ENCODE measurements at places on chromosomes 3 and 15. TPM values are rescaled to one million over a fixed set of nuclear protein-coding genes. Genes with fewer than 3 reads are reported as not detected.

DNA sequence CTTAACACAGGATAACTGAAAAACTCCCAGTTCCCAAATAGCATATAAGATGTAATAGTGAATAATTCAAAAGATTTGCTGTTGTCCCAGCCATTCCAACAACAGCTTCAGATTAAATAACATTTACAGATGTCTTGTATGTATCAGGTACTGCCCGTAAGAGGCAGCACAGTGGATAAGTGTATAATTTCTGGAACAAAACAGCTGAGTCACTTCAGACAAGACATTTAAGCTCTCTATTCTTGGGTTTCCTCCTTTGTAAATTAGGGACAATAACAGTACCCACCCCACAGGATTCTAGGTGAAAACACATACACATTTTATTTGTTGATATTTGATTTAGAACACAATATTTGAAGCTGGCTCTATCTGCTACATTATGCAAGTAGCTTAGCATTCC, 2.6 kb upstream of the WWTR1 start:
- DNase-seq, result no peak
- no peaks in the 10 kb centered on the region for H3K36me3 ChIP-seq
- H3K4me3 ChIP-seq, result no peak overlapping the region
- peak overlapping the region; percentile 99 for H3K27ac ChIP-seq
- H3K4me1 ChIP-seq, result no peaks in the 10 kb centered on the region

DNA sequence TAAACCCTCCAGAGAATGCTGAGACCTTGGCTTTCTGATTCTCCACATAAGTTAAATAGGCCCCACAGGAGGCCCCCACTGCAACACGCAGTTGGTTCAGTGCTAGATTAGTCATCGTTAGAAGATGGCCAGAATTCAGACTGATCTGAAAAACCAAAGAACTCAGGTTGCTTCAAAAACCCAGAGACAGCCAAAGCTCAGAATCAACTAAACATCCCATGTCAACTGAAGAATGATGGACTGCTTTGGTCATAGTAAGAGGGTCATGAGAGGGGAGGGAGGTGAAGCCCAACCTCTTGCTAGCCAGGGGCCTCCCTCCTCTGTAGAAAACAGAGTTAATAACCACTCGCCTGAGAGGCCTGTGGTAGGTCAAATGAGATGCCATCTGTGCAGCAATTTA, 93.1 kb downstream of the AKAP13 start:
- H3K36me3 ChIP-seq, result no peaks in the 10 kb centered on the region
- H3K4me3 ChIP-seq, result no peak overlapping the region
- H3K27ac ChIP-seq, result no peak overlapping the region
- no peaks in the 10 kb centered on the region for H3K27me3 ChIP-seq

DNA sequence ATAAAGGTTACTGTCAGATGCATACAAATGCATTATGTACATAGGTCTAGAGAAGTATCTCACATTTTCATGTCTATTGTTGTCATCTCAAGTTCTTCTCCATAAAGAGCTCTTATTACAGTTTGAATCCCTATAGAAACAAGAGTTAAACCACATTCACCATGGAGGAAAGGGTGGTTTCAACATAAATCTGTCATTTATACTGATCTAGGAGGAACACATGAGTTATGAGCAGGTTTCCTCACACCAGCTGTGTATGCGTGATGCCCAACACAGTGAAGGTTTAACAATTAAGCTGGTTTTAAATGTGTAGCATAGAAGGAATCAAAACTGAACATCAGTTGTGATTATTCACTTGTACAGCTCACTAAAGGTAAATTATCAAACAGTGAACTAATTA, 251.7 kb downstream of the KCNMB2 start:
- no peak overlapping the region for H3K27ac ChIP-seq
- no peaks in the 10 kb centered on the region for H3K4me1 ChIP-seq
- no peak for DNase-seq

GRCh38 chr3:127783166-127783565, 39.1 kb downstream of the MGLL start:
- H3K4me1 ChIP-seq, result no peaks in the 10 kb centered on the region
- H3K36me3 ChIP-seq, result no peaks in the 10 kb centered on the region
- no peak for DNase-seq
- peak overlapping the region; percentile 16 for H3K27ac ChIP-seq

DNA sequence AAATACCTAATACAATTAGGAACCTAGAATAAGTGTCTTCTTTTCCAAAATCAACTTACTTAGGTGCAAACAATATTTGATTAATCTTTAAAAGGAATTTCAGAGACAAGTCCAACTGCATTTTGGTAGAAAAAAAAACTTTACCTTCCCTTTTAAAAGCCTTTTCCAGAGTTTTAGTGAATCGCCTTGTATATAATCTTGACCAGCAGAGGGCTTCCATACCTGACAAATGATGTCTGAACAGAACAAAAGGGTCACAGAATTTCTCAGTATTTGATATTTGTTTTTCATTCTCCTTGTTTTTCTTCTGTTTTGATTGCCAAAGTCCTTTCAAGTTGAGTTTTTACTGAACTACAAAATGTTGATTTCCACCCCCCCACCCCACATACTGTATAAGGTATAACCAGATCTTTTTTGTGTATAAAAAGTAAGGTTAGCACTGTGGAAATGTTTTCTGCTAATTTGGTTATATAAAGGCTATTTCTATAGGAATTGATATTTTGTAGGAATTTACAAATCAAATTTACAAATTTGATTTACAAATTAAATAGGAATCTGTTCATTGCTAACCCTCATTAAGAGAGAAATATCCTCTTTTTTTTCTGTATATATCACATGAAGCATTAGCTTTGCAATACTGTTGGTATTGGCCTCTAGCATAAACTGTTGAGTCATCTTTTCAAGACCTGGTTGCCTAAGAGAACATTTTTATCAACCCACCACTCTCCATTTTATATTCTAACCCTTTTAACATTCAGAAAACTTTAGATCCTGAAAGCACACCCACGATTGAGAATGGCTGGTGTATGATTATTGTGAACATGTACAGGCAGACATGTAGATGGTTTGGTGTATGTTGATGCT, 464.1 kb upstream of the RARB start:
- no peaks in the 10 kb centered on the region for H3K4me1 ChIP-seq
- H3K27ac ChIP-seq, result no peak overlapping the region
- no peaks in the 10 kb centered on the region for H3K36me3 ChIP-seq
- DNase-seq, result no peak
- no peak overlapping the region for H3K4me3 ChIP-seq

DNA sequence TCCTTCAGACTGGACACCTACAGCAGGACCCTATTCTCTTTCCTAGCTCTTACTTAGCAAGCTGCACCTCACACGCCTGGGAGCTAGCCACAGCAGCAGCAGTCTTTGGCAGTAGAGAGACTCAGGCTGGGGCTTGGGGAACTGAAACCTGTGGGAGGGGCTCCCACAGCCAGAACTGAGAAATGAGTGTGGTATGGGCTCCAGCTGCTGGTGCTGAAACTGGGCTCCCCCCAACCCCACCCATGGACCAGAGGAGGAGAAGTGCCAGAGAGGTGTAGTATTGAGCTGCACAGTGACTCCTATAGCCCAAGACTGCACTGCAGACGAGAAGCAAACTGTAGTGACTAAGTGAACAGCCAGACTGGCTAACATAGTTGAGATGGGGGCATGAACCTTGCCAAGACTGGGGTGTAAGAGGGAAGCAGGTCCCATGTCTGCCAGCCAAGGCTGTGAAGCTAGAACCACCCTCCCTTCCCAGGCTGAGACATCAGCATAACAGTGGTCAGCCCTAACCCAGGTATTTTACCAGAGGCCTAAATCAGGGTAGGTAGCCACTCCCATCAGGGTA, 62.5 kb downstream of the MYO5A start:
- no peak overlapping the region for H3K27ac ChIP-seq
- H3K4me1 ChIP-seq, result no peaks in the 10 kb centered on the region
- DNase-seq, result no peak
- H3K27me3 ChIP-seq, result no peaks in the 10 kb centered on the region

- no peaks in the 10 kb centered on the region for H3K4me1 ChIP-seq
- H3K27ac ChIP-seq, result no peak overlapping the region
- no peaks in the 10 kb centered on the region for H3K27me3 ChIP-seq
- DNase-seq, result no peak
- H3K36me3 ChIP-seq, result no peaks in the 10 kb centered on the region
- H3K4me3 ChIP-seq, result no peak overlapping the region
Observed at GRCh38 chr3:54994111-54994513, 66.3 kb upstream of the LRTM1 start.

DNA sequence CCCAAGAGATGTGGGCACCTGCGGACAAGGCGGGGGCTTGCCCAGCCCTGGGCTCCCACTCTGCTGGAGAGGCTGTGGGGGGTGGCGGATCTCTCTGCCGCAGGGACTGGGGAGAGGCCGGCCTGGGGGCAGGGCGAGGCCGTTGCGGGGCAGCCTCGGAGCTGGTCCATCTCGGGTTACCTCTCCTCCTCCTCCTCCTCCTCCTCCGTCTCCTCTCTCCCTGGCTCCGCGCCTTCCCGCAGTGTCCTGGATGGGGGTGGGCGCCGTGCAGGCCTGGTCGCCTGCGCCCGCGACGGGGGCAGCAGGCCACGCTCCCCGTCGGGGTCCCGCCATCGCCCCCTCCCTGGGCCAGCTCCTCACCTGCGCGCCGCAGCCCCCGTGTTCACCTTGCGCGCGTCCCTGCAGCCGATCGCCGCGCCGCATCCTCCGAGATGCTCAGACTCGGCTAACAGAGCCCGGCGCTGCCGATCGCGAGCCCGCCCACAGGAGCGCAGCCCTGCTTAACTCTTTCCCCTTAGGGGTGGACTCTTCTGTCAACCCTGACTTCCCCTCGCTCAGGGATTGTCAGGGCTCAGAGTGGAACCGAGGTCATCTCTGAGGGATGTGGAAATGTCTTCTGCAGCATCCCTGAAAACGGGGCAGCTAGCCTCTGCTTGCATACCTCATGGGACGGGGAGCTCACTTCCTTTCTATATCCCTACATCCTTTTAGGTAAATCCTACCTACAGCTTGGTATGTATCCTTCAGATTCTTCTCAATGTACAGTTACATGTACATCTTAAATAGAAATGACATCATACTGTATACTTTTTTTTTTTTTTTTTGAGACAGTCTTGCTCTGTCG, at the start of gene PRRT3:
Gene PRRT3 (minus strand): TSS at position 447 of the 844 bp plus-strand sequence. CDS start 2,293 bp downstream, outside the sequence.
- no peaks in the 10 kb centered on the region for H3K27me3 ChIP-seq
- H3K4me1 ChIP-seq, result peaks cover 6% of the 10 kb centered on the region
- peak within 1 kb of the TSS; percentile 62 for H3K4me3 ChIP-seq
- H3K27ac ChIP-seq, result no peak within 1 kb of the TSS
- DNase-seq, result no peak

DNA sequence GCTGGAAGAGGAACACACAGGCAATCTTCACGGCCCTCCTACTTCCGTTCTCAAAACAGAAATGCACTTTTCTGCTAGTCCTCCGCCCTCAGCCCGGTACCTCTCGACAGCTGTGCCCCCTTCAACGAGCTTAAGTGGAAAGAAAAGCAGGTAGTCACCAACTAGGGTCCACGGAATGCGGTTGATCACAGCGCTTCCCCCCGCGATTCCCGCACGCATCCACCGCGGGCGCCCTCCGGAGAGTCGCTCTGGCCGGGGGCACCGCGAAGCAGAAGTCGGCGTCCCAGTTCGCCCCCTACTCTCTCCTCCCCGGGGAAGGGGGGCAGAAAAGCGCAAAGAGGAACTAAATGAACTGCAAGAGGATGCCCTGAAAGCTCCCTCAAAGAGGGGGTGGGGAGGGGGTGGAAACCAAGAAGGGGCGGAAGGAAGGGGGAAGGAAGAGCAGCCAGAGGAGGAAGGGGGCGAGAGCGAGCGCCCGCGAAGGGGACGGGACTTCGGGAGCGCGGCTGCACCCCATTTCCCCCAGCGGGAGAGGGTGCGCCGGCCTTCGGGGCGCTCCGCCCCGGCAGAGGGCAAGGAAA, 738 bp downstream of the ACAP2 start:
- H3K4me1 ChIP-seq, result no peaks in the 10 kb centered on the region
- H3K27ac ChIP-seq, result peak overlapping the region; percentile 88
- DNase-seq, result peak; percentile 30
- H3K27me3 ChIP-seq, result no peaks in the 10 kb centered on the region
- H3K36me3 ChIP-seq, result no peaks in the 10 kb centered on the region

DNA sequence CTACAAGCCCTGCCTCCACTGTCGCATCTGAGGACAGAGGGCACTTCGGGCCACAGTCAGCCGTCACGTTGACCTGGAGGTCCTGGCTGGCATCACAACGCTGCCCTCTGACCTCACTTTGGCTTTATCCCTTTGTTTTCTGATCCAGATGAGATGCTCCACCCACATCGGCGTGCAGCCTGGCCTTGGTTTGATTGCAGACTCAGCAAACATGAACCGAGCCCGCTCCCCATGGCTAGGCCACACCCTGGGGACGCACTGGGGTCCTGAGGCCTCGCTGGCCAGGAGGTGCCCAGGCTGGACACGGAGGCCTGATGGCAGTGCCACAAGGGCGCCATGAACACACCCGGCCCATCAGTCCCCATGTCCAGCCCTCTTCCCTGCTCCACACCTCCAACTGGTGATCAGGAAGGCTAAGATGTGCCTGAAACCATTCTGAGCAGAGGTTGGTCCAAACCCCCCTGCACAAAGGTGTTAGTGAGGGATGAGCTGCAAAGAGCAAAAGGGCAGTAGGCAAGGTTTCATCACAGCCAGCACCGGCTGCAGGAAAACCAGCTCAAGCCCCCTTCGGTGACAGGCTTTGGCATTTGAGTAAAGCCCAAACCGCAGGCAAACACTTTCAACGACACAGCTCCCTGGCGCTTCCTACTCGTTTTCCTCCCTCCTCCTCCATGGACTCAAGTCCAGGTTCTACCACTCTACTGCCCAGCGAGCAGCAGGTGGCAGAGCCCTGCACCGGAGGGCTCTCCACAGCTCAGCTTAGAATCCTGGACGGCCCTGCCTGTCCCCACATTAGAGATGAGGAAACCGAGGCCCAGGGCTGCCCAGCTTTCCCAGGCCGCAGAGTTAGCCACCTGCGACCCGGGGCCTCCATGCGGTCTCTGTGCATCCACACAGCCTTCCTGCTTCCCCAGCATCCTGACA, 165.8 kb downstream of the NUP210 start:
- H3K4me3 ChIP-seq, result no peak overlapping the region
- no peak for DNase-seq
- no peaks in the 10 kb centered on the region for H3K4me1 ChIP-seq
- H3K27ac ChIP-seq, result no peak overlapping the region
- H3K27me3 ChIP-seq, result no peaks in the 10 kb centered on the region

- no peaks in the 10 kb centered on the region for H3K27me3 ChIP-seq
- H3K4me1 ChIP-seq, result no peaks in the 10 kb centered on the region
- DNase-seq, result no peak
- H3K4me3 ChIP-seq, result no peak overlapping the region
Observed at GRCh38 chr3:142657033-142657432, 60.8 kb downstream of the PLS1 start.

GRCh38 chr15:26352406-26352805, 420.5 kb downstream of the GABRB3 start:
- no peak for DNase-seq
- no peak overlapping the region for H3K4me3 ChIP-seq
- no peak overlapping the region for H3K27ac ChIP-seq

DNA sequence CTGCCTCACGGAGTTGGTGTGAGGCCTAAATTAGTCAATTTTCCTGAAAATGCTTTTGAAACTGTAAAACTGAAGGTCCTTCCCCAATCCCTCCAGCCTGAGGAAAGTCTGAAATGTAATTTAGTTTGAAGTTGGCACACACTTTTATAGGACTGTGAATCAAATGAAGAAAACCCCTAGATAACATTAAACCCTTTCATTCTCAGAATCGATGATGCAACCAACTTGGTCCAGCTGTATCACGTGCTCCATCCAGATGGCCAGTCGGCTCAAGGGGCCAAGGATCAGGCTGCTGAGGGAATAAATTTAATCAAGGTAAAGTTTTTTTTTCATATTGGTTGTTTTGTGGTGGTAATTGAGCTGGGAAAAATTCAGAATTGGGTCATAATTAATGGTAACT, 11.7 kb downstream of the MRPS22 start:
- no peaks in the 10 kb centered on the region for H3K36me3 ChIP-seq
- no peak for DNase-seq
- H3K27ac ChIP-seq, result no peak overlapping the region
- H3K4me3 ChIP-seq, result no peak overlapping the region
- H3K27me3 ChIP-seq, result no peaks in the 10 kb centered on the region
- no peaks in the 10 kb centered on the region for H3K4me1 ChIP-seq

Gene GOLGA6A
- not detected for total RNA-seq

Gene GABRG3
- total RNA-seq, result not detected

Gene ZPLD1
- 0.59 TPM for total RNA-seq

Measured in breast epithelium (tissue), 4 donors.